Activated naive CD4-positive, alpha-beta T cell treated with anti-CD3 and anti-CD28 coated beads, Interleukin-2, amount 10 ng/mL, durations not matched to agents 7 days and 5 days (primary cell): ENCODE measurements at places on chromosomes 2 and 18.

DNA sequence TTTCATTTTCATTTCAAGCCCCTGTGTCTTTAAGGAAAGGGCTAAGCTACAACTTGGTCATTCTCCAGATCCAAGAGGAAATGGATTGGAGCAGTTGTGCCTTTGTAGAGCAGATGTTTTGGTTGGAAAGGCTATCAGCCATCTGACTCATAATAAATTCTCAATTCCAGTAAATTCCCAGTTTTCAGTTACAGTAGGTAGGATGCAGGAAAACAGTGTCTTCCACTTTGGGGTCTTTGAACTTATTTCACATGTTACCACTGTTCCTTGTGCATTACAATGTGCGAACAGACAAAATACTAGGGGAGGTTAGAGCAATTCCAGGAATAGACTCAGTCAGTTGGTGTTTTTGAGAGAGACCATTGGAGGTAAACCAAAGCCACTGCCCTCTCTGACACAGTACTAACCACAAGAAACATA lies 211.9 kb downstream of the BABAM2 start:
- no peak overlapping the region for H3K4me3 ChIP-seq
- DNase-seq, result no peak
- no peak overlapping the region for H3K27ac ChIP-seq

DNA sequence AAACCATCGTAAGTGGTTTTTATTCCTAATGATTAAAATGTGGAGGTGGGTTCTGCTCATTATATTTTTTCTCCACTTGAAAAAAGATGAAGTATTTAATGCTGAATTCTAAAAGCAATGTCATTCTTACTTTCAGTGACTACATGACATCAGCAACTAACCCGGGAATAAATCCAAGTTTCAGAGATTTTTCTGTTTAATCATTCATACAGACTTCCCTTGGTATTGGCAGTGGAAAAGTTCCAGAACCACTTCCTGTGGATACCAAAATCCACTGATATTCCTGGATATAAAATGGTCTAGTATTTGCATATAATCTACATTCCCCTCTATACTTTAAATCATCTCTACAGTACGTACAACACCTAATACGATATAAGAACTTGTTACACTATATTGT lies 128.6 kb downstream of the ZNF532 start:
- H3K27me3 ChIP-seq, result peaks cover 24% of the 10 kb centered on the region
- H3K4me1 ChIP-seq, result no peaks in the 10 kb centered on the region
- H3K27ac ChIP-seq, result no peak overlapping the region
- no peaks in the 10 kb centered on the region for H3K36me3 ChIP-seq
- H3K4me3 ChIP-seq, result no peak overlapping the region

GRCh38 chr2:88680266-88680902 lies 11.1 kb upstream of the RPIA start:
- H3K4me3 ChIP-seq, result no peak overlapping the region
- no peak overlapping the region for H3K27ac ChIP-seq
- no peaks in the 10 kb centered on the region for H3K27me3 ChIP-seq
- H3K36me3 ChIP-seq, result peaks cover 5% of the 10 kb centered on the region

DNA sequence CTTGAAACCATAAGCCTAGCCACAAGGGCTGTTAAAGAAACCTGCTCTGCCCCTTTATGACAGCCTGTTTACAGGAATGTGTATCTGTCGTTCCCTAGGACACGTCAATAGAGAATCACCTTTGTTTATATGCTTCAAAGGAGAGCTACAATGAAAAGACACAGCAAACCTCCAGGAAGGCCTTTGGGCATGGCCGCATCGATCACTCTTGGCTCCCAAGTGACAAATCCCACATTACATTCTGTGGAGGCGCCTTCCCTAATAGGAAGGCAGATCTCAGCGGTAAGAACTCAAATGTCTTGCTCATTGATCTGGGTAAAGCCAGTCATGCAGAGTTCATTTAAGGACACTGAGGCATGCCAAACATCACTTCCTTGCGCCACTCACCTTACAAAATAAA lies 26.5 kb downstream of the KIAA2012 start:
- H3K36me3 ChIP-seq, result no peaks in the 10 kb centered on the region
- no peaks in the 10 kb centered on the region for H3K4me1 ChIP-seq
- H3K4me3 ChIP-seq, result no peak overlapping the region
- H3K27ac ChIP-seq, result no peak overlapping the region
- peaks cover 5% of the 10 kb centered on the region for H3K27me3 ChIP-seq

DNA sequence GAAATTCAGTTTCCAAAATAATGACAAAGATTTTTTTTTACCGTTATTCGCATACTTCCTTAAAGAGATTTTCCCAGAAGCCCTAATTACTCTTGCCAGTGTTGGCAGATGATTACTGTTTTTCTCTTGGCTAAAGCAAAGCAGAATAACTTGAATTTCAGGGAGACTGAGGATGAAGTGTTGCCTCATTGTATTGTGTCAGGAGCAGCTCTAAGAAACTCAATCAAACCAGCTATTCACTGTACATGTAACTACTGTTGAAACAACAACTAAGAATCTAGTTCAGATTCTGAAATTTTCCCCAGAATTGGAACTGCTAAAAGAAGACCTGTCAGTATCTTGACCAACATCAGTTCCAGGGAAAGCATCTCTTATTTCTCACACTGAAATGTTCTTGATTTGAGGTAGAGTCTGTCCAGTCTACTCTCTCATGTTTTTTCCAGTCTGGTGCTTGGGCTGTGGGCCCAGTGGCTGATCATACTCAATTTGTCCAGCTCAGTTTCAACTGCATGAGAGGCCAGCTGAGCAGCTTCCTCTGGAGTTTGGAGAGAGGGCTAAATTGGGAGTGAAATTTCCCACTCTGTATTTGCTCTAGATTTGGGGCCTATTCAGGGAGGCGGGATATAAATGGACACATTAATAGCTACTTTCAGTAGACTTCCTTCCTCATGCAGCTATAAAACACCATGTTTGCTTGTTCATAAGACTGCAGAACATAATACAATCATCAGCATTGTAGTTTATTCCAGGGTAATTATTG lies 78.5 kb downstream of the PPP1R1C start:
- H3K4me1 ChIP-seq, result no peaks in the 10 kb centered on the region
- no peak for DNase-seq
- no peaks in the 10 kb centered on the region for H3K36me3 ChIP-seq

DNA sequence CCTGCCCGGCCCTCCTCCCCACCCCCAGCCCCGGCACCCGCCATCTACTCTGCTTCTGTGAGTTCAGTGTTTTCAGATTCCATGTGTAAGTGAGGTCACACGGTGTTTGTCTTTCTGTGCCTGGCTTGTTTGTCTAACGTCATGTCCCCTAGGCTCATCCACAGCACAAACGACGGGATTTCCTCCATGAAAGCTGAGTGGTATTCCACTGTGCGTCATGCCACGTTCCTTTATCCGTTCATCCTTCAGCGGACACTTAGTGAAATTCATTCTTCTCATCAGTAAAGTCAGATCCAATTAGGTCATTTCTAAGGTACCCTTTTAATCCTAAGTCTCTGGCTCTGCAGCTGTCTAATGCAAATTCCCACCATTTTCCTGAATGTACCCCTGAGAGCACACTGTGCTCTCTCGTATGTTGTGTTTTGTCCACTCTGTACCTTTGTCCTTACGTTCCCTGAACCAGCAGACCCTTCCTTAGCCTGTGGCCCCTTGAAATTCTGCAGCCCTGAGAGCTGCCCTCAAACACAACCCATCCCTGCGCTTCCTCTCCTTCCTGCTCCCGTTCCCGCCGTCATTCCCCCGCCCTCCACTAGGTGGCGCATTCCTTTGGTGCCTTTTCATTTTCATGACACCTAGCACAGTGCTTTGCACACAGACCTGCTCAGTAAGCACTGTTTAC lies 44.1 kb downstream of the TRAPPC12 start:
- no peaks in the 10 kb centered on the region for H3K4me1 ChIP-seq
- no peak overlapping the region for H3K27ac ChIP-seq
- no peaks in the 10 kb centered on the region for H3K27me3 ChIP-seq
- H3K36me3 ChIP-seq, result peaks cover 23% of the 10 kb centered on the region

- no peak overlapping the region for H3K27ac ChIP-seq
- DNase-seq, result no peak
- no peaks in the 10 kb centered on the region for H3K36me3 ChIP-seq
- H3K27me3 ChIP-seq, result peaks cover 8% of the 10 kb centered on the region
These were observed 60.6 kb downstream of the ACKR3 start for GRCh38 chr2:236629961-236630872.

DNA sequence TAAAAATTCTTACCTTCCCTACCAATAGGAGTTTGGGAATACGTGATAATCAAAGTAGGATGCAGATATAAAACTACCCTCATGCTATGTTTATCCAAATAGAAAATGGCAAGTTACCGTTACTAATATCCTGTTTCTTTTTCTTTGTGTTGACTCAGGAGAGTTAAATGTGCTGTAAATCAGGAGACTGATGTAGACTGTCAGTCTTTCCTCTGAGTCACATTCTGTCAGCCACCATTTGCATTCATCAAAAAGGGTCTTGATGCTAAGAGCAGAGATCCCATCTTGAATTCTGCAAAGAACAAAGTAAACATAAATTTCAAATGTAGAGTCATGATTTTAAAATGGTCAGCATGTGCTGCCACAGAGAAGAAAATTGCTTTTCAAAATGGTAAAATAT lies 712.8 kb downstream of the SOCS6 start:
- no peak overlapping the region for H3K27ac ChIP-seq
- H3K27me3 ChIP-seq, result no peaks in the 10 kb centered on the region
- no peak for DNase-seq
- H3K36me3 ChIP-seq, result no peaks in the 10 kb centered on the region
- H3K4me1 ChIP-seq, result no peaks in the 10 kb centered on the region

DNA sequence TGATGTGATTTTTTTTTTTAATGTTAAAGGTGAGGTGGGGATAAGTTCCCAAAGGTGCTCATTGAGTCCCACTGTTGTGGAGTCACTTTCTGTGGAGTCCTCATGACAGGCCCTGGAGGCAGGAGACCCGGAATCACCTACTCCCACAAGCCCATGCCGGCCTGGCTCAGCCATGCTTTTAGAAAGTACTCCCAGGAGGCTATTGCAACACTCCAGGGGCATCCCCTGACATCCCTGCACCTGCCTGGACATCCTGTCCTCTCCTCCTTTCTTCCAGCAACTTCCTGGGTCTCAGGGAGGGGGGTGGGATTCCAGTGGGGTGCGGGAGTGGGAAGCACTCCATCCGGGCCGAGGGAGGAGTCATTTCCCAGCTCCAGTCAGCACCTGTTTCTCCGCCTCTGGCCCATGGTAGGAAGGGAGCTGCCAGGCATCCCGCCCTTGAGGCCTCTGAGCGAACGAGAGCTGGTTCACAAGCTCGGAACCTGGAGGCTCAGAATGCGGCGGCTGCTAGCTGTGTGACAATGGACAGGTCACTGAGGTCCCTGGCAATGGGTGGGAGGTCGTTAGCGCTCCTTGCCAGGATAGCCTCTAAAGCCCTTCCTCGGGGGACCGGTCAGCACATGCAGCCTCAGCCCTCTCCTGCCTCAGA lies 163.9 kb upstream of the ID2 start:
- H3K4me1 ChIP-seq, result peaks cover 78% of the 10 kb centered on the region
- H3K36me3 ChIP-seq, result peaks cover 22% of the 10 kb centered on the region
- DNase-seq, result no peak
- H3K27ac ChIP-seq, result no peak overlapping the region

DNA sequence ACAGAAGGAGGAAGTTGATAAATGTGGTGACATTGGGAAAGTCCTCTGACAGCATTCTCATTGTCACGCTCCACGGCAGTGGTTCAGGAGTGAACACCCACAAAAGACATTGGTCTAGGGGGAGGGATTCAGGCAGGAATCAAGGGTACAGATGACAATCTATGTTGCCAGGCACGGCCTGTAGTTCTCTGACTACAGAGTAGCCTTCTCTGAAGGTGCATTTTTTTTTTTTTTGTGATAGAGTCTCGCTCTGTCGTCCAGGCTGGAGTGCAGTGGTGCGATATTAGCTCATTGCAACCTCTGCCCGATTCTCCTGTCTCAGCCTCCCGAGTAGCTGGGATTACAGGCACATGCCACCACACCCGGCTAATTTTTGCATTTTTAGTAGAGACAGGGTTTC lies 7.4 kb upstream of the MOB1A start:
- no peak overlapping the region for H3K4me3 ChIP-seq
- H3K27ac ChIP-seq, result peak overlapping the region; percentile 75
- peaks cover 7% of the 10 kb centered on the region for H3K27me3 ChIP-seq
- peak; percentile 39 for DNase-seq

DNA sequence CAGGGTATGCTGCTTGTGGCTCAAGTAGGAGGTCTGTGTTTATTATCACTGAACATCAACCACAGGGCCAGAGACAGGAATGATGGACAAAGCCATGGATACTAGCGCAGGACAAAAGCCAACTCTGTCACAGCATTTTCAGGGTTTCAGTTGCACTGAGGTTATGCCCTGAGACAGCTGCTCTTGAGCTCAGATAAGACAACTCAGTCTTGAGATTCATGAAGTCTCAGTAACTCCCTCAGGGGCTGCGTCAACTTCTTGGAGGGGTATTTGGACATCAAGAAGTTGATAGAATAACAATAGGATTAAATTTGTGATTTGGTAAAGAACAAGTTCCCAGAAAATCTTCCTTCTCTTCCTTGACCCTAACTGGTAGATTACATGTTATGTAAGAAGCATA lies 287.0 kb upstream of the SLC14A2 start:
- H3K4me3 ChIP-seq, result no peak overlapping the region
- no peak for DNase-seq
- H3K4me1 ChIP-seq, result no peaks in the 10 kb centered on the region
- no peaks in the 10 kb centered on the region for H3K36me3 ChIP-seq
- H3K27ac ChIP-seq, result no peak overlapping the region
